Stimulated activated CD4-positive, alpha-beta T cell treated with anti-CD3 and anti-CD28 coated beads, Interleukin-4, amount 100 ng/mL, for 48 hours (primary cell): ENCODE measurements at places on chromosomes 12 and 14.

DNA sequence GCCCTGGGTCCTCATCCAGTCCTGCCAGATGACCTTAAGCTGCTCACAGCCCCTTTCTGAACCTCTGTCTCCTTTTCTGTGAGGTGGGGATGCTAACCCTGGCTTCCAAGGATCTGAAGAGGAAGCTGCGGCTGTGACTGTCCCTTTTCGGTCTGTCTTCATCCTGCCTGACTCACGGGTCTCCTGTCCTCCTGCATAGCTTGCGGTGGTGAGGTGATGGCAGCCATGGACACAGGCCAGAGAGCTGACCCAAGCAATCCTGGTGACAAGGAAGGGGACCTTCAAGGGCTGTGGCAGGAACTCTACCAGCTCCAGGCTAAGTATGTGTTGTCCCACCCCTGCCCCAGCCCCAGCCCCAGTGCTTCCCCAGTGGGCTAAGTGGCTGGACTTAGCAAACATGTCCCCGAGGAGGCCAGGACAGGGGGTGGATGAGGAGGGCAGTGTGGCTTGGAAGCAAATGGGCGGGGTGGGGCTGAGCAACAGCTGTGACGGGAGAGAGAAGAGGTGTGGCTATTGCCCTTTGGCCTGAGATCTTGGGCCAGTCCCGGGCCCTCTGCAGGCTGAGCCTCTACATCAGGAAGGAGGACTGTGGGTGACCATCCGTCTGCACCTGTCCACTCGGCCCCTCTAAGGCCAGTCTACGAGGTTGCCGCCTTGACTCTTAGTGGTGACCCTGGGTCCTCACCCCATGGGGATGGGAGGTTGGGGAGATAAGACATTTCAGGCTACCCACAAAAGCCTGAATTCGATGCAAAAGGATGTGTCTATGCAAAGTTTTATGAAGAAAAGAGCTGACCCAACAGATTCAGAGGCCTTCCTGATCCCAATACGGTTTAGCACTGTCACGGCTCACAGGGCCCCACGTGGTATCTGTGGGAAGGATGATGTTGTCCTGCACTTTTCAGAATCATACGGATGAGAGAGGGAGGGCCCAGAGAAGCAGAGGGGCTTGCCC, 1.1 kb downstream of the CCDC197 start:
- no peak for DNase-seq

- DNase-seq: no peak
Measured at GRCh38 chr12:126389220-126389841, 1324.1 kb downstream of the AACS start.

- DNase-seq: peak; percentile 43
Measured at GRCh38 chr14:75418850-75419768, 8.7 kb upstream of the JDP2 start.

GRCh38 chr12:67356380-67356774, 87.2 kb downstream of the CAND1 start:
- DNase-seq: no peak

- DNase-seq: no peak
Measured at GRCh38 chr14:99724939-99725773, 41.1 kb downstream of the CYP46A1 start.

DNA sequence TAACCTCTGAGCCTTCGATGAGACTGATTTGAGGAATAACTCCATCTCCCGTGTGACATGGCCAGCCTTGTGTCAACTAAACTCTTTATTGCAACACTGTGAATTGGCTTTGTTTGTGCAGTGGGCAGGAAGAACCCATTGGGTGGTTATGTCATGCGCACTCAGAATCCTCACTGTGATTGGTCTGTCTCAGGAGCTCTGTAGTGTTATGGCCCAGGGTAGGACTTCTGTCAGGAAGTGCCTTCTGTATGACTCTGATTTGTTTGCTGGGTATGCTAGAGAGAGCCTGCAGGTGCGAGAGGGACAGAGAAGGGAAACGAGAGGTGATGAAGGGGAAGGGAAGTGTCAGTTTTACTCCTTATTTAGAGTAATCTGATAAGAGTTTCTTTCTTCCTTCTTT, 71.5 kb upstream of the DCD start:
- DNase-seq: no peak

DNA sequence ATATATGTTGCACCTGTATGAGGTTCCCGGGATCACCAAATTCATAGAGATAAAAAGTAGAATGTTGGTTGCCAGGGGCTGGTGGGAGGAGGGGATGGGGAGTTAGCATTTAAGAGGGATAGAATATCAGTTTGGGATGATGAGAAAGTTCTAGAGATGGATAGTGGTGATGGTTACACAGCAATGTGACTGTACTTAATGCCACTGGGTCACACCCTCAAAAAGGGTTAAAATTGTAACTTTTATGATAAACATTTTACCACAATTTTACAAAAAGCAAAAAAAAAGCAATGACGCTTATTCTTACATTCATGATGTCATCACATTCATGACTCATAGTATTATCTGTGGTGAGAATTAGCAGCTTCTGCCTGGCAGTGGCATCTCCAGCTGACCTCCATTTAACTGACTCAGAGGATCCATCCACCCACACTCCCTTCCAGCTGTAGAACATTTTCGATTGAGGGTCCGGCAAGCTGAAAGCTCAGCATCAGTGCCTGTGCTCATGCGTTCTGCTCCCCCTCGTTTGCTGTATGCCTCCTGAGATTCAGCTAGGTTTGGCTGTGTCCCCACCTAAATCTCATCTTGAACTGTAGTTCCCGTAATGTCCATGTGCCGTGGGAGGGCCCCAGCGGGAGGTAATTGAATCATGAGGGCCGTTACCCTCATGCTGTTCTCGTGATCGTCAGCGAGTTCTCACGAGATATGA, 64.8 kb upstream of the TMEM260 start:
- DNase-seq: peak; percentile 7

DNA sequence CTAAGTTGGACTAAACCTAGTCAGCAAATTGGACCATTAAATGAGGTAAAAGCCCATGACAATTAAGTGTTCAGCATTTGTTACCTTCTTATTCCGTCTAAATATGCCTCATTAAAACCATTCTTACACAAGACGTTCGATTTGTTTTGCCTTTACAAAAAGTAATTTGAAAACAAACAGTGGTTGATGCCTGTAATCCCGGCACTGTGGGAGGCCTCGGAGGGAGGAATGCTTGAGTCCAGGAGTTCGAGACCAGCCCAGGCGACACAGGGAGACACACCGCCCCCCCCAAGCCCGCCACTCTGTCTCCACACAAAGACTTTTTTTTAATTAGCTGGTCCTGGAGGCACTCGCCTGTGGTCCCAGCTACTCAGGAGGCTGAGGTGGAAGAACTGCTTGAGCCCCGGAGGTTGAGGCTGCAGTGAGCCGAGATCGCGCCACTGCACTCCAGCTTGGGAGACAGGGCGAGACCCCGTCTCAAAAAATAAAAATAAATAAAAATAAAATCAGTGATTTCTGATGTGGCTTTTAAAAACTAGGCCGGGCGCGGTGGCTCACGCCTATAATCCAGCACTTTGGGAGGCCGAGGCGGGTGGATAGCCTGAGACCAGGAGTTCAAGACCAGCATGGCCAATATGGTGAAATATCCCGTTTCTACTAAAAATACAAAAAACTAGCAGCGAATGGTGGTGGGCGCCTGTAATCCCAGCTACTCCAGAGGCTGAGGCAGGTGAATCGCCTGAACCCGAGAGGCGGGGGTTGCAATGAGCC, 856 bp upstream of the EIF4B start:
- DNase-seq: no peak

GRCh38 chr14:67875175-67876006, 55.8 kb downstream of the RAD51B start:
- DNase-seq: no peak

- DNase-seq: no peak
Measured at GRCh38 chr14:37796703-37797416, 201.4 kb downstream of the TTC6 start.

GRCh38 chr14:105066240-105067071, 1.2 kb upstream of the GPR132 start:
- no peak for DNase-seq

- no peak for DNase-seq
Measured at GRCh38 chr14:71003156-71003555, 95.9 kb downstream of the PCNX1 start.

GRCh38 chr12:43123461-43123860, 428.5 kb downstream of the ADAMTS20 start:
- DNase-seq: no peak
